ENCODE measurements at places on chromosomes 11 and 22. TPM values are rescaled to one million over a fixed set of nuclear protein-coding genes. Genes with fewer than 3 reads are reported as not detected.
A peak's percentile ranks its signal among the peaks of the same experiment; 100 is the strongest.

GRCh38 chr11:65426839-65427690, 4.5 kb downstream of the NEAT1 start:
- peak; percentile 66 for DNase-seq
- peak overlapping the region; percentile 89 for H3K4me3 ChIP-seq
- H3K4me1 ChIP-seq = peaks cover 54% of the 10 kb centered on the region
- peaks cover 77% of the 10 kb centered on the region for H3K36me3 ChIP-seq
- H3K27me3 ChIP-seq = peaks cover 8% of the 10 kb centered on the region

Gene OR8G5
- not detected for total RNA-seq

- H3K4me3 ChIP-seq = peak overlapping the region; percentile 72
- H3K27me3 ChIP-seq = peaks cover 4% of the 10 kb centered on the region
- no peaks in the 10 kb centered on the region for H3K36me3 ChIP-seq
- no peaks in the 10 kb centered on the region for H3K4me1 ChIP-seq
- DNase-seq = no peak
These were observed 775.1 kb downstream of the BRD1 start for GRCh38 chr22:49052560-49052959.

DNA sequence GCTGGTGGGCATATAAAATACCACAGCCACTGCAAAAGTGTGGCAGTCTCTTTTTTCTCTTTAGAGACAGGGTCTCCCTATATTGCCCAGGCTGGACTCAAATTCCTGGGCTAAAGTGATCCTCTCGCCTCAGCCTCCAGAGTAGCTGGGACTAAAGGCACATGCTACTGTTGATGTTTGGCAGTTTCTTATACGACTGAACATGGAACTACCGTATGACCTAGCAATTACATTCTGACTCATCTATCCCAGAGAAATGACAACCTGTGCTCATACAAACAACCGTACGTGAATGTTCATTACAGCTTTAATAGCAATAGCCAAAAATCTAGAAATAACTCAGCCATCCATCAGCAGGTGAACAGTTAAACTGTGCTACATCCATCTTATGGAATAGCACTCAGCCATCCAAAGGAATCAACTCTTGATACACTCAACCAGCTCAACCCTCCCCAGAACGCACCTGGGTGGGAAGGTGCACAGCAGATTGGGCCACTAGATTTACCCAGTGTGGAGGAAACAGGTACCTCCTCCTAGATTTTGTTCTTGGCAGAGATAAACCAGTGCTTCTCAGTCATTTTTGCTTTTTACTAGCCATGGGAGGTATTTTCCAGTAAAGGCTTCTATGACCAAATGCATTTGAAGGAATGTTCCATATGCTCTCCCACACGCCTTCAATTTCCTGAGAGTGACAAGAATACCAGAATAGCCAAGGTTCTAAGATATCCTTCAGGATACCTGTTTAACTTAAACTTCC, 130.5 kb downstream of the MED15 start:
- H3K27ac ChIP-seq = no peak overlapping the region
- no peak for DNase-seq
- H3K4me1 ChIP-seq = peaks cover 2% of the 10 kb centered on the region
- H3K4me3 ChIP-seq = no peak overlapping the region
- no peaks in the 10 kb centered on the region for H3K36me3 ChIP-seq

Gene OR52A1
- total RNA-seq = not detected

Gene CD6
- total RNA-seq = 201 TPM

DNA sequence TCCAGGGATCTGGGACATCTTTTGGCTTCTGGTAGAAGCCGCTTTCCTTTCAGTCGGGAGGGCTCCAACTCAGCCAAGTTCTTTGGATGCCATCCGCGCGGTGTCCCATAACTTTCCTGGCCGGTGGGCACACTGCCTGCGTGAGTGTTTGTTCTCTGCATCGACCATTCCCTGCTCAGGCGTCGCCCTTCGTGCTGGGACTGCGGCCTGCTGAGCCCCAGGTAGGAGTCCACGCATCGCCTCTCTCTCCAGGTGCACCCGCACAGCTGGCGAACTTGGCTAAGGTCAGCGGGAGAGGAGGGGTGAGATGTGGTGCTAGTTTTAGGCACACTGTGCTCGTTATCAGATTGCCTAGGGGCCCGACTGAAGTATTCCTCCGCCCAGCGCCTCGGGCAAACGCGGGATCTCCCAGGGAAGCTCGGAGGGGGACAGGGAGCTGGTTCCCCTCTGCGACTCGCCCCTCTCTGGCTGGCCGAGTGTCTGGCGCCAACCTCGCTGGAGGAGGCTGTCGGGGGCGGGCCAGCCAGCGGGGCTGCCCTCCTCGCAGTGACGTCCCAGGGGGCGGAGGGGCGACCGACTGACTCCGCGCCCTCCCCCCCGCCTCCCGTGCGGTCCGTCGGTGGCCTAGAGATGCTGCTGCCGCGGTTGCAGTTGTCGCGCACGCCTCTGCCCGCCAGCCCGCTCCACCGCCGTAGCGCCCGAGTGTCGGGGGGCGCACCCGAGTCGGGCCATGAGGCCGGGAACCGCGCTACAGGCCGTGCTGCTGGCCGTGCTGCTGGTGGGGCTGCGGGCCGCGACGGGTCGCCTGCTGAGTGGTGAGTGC, at the start of gene LAYN:
LAYN (plus strand) TSS at position 607 of the 823 bp plus-strand sequence; CDS start at position 731, 124 bp downstream.
- peaks cover 42% of the 10 kb centered on the region for H3K36me3 ChIP-seq
- H3K4me1 ChIP-seq = peaks cover 48% of the 10 kb centered on the region
- DNase-seq = peak; percentile 88

DNA sequence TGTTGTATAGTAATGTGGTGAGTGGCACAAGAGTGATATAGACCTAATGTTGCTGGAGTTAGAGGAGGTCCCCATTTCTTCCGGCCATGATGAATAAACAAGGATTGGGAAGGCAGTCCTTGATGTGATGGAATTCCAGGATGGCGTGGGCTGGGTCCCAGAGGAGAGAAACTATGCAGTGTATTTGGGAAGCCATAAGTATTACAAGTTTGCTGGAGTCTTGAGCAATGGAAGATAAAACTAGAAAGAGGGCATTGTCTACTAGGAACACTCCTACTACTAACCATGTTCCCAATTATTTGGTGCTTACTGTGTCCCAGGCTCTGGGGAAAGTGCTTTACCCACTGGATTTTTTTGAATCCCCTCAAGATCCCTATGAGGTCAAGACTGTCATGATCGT, 20.0 kb downstream of the LDLRAD3 start:
- H3K27ac ChIP-seq = no peak overlapping the region
- H3K4me3 ChIP-seq = no peak overlapping the region
- no peak for DNase-seq
- peaks cover 2% of the 10 kb centered on the region for H3K27me3 ChIP-seq
- H3K4me1 ChIP-seq = no peaks in the 10 kb centered on the region
- no peaks in the 10 kb centered on the region for H3K36me3 ChIP-seq

DNA sequence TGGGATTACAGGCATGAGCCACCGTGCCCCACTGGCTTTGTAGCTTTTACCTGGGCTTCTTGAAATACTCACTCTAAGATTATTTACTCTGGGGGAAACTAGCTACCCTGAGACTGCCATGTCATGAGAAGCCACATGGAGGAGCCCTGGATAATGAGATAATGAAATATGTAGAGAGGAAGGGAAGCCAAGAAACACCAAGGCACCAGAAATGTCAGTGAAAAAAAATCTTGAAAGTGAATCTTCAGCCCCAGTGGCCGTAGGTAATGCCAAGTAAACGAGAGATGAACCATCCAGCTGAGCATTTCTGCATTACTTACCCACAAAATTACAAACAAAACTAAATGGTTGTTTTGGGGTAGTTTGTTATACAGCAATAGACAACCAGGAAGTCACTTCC, 125.6 kb downstream of the APIP start:
- H3K4me1 ChIP-seq = no peaks in the 10 kb centered on the region
- no peaks in the 10 kb centered on the region for H3K36me3 ChIP-seq
- H3K27ac ChIP-seq = no peak overlapping the region
- no peak overlapping the region for H3K4me3 ChIP-seq
- DNase-seq = no peak

GRCh38 chr11:64538501-64538951, 52.5 kb upstream of the SLC22A12 start:
- no peaks in the 10 kb centered on the region for H3K36me3 ChIP-seq
- H3K4me3 ChIP-seq = no peak overlapping the region
- no peak for DNase-seq
- H3K27ac ChIP-seq = no peak overlapping the region
- H3K4me1 ChIP-seq = no peaks in the 10 kb centered on the region
- peaks cover 15% of the 10 kb centered on the region for H3K27me3 ChIP-seq

Gene OR2D2
- total RNA-seq = not detected

- H3K4me3 ChIP-seq = no peak overlapping the region
- DNase-seq = peak; percentile 15
- no peaks in the 10 kb centered on the region for H3K27me3 ChIP-seq
- no peak overlapping the region for H3K27ac ChIP-seq
- H3K4me1 ChIP-seq = no peaks in the 10 kb centered on the region
- peaks cover 31% of the 10 kb centered on the region for H3K36me3 ChIP-seq
These were observed 117.4 kb upstream of the BID start for GRCh38 chr22:17891481-17892167.

GRCh38 chr22:25113316-25113721, 86.3 kb upstream of the CRYBB3 start:
- H3K27ac ChIP-seq = no peak overlapping the region
- DNase-seq = no peak
- peaks cover 5% of the 10 kb centered on the region for H3K36me3 ChIP-seq
- H3K27me3 ChIP-seq = no peaks in the 10 kb centered on the region
- H3K4me1 ChIP-seq = peaks cover 29% of the 10 kb centered on the region

Gene OR9Q1
- total RNA-seq = not detected

DNA sequence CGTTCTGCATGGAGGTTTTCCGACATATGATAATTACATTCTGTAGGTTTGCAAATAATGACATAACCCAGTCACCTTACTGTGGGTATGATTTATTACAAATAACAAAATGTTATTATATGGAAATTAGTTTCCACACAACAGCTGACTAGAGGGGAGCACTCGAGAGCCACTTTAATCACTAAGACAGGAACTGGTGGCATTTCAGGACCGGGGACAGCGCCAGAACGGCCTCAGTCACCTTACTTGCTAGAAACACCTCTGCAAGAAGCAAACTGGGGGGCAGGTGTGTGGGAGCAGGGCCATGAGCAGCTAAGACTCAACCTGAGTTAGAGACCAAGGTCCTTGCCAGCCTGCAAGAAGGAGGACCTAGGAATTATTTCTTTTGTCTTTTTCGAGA, 199.9 kb downstream of the DSCAML1 start:
- no peak overlapping the region for H3K27ac ChIP-seq
- no peak overlapping the region for H3K4me3 ChIP-seq
- H3K27me3 ChIP-seq = peaks cover 6% of the 10 kb centered on the region
- H3K4me1 ChIP-seq = no peaks in the 10 kb centered on the region
- no peaks in the 10 kb centered on the region for H3K36me3 ChIP-seq
- peak; percentile 76 for DNase-seq

DNA sequence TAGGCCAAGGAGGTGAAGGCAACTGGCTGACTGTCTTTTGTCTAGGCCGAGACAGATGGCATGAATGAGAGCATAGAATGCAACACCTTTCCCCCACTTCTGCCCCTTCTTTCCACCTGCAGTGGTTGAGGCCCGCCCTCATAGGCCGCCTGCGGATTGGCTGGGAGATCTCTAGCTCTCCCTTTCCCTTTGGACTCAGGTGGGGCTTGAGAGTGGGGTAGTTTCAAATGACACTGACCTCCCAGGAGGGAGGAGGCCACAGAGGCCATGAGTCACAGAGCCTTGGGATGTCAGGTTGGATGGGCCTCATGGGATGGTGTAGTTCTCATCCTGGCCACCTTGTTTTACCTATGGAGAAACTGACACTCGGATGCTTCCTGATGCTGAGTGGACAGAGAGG, 9.1 kb downstream of the MICAL2 start:
- H3K27ac ChIP-seq = no peak overlapping the region
- peaks cover 27% of the 10 kb centered on the region for H3K4me1 ChIP-seq
- H3K27me3 ChIP-seq = no peaks in the 10 kb centered on the region
- H3K4me3 ChIP-seq = no peak overlapping the region

GRCh38 chr11:65505466-65506289, 6.8 kb downstream of the MALAT1 start:
- H3K27me3 ChIP-seq = no peaks in the 10 kb centered on the region
- peak overlapping the region; percentile 73 for H3K27ac ChIP-seq
- peaks cover 8% of the 10 kb centered on the region for H3K36me3 ChIP-seq
- H3K4me3 ChIP-seq = no peak overlapping the region
- H3K4me1 ChIP-seq = peaks cover 45% of the 10 kb centered on the region

Gene CCDC87
- total RNA-seq = 0.27 TPM

DNA sequence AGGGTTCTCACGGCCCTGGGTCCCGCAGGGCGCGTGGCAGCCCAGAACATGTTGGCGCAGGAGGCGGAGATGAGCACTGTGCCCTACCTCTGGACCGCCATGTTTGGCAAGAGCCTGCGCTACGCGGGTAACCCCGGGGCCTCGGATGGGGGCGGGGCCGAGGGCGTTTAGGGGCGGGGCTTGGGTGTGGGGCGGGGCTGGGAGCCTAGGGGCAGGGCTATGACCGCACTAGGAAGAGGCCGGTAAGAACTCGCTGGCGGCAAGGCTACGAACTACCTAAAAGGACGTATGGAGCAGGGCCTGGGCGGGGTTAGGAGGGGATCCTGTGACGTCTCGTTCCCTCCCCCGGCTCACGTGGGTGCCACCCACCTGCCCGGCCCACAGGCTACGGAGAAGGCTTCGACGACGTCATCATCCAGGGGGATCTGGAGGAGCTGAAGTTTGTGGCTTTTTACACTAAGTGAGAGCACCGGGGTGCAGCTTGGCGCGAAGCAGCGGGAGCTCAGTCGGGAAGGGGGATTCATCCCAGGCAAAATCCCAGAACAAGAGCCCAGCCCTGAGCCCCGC, 2.8 kb upstream of the LZTR1 start:
- peaks cover 6% of the 10 kb centered on the region for H3K36me3 ChIP-seq
- no peaks in the 10 kb centered on the region for H3K27me3 ChIP-seq
- peak; percentile 85 for DNase-seq
- H3K27ac ChIP-seq = peak overlapping the region; percentile 57
- H3K4me1 ChIP-seq = peaks cover 39% of the 10 kb centered on the region

- no peak for DNase-seq
- H3K27ac ChIP-seq = peak overlapping the region; percentile 74
- peaks cover 49% of the 10 kb centered on the region for H3K4me1 ChIP-seq
- H3K36me3 ChIP-seq = peaks cover 79% of the 10 kb centered on the region
These were observed 12.1 kb downstream of the CPSF7 start for GRCh38 chr11:61417670-61418069.

DNA sequence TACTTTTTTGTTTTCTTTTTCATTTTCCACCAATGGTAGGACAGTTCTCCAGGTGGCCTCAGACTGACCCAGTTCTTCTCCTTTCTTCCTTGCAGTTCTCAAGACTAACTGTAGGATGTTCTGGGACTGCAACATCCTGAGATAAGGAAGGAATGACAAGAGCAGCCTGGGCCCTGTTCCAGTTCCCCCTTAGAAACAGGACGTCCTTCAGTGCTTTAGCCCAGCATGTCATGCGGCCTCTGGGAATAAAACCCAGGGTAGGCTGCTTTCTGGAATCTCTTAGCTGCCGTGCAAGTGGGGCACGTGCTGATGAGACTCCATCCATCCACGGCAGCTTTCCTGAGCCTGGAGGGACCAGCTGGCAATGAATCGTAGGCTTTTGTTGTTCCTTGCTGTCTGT, 24.0 kb upstream of the CADM1 start:
- H3K27me3 ChIP-seq = peaks cover 2% of the 10 kb centered on the region
- DNase-seq = no peak
- no peaks in the 10 kb centered on the region for H3K4me1 ChIP-seq
- H3K27ac ChIP-seq = no peak overlapping the region
- H3K4me3 ChIP-seq = no peak overlapping the region
- no peaks in the 10 kb centered on the region for H3K36me3 ChIP-seq

Gene ENTHD1
- total RNA-seq = 0.34 TPM

Gene OR51B5
- total RNA-seq = not detected

GRCh38 chr22:39943337-39943736, 16.9 kb upstream of the TMA7B start:
- H3K36me3 ChIP-seq = peaks cover 43% of the 10 kb centered on the region
- H3K4me3 ChIP-seq = peak overlapping the region; percentile 48
- H3K27ac ChIP-seq = peak overlapping the region; percentile 90

All from activated CD8-positive, alpha-beta T cell treated with anti-CD3 and anti-CD28 coated beads for 36 hours (primary cell).